ENCODE measurements at places on chromosomes 11 and 22.

- no peak for DNase-seq
These were observed 342.1 kb upstream of the SYN3 start for GRCh38 chr22:33400061-33400840.

GRCh38 chr11:20501252-20501651 lies 98.2 kb upstream of the SLC6A5 start:
- no peak for DNase-seq

DNA sequence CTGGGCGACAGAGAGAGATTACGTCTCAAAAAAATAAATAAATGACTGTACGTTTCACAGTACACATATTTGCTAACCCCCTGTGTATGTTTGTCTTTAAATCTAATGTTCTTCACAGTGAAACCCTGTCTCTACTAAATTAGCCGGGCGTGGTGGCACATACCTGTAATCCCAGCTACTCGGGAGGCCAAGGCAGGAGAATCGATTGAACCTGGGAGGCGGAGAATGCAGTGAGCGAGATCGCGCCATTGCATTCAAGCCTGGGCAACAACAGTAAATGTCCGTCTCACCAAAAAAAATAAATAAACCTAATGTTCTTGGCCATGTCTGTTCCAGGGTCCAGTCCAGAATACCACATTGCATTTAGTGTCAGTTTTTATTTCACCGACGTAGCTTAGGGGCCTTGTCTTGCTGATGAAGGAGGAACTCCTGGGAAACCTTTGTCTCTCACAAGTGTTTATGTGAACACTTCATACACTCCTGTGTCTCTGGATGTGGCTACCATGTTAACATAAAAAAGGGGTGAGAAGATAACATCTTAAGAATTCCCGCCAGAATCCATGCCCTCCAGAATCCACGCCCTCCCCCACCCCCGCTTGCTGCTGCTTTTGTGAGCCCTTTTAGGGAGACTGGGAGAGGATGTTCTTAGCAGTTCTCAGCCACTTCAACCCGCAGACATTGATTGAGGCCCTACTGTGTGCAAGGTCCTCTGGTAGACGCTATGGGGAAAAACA lies 5.0 kb upstream of the SERHL2 start:
- DNase-seq = no peak

DNA sequence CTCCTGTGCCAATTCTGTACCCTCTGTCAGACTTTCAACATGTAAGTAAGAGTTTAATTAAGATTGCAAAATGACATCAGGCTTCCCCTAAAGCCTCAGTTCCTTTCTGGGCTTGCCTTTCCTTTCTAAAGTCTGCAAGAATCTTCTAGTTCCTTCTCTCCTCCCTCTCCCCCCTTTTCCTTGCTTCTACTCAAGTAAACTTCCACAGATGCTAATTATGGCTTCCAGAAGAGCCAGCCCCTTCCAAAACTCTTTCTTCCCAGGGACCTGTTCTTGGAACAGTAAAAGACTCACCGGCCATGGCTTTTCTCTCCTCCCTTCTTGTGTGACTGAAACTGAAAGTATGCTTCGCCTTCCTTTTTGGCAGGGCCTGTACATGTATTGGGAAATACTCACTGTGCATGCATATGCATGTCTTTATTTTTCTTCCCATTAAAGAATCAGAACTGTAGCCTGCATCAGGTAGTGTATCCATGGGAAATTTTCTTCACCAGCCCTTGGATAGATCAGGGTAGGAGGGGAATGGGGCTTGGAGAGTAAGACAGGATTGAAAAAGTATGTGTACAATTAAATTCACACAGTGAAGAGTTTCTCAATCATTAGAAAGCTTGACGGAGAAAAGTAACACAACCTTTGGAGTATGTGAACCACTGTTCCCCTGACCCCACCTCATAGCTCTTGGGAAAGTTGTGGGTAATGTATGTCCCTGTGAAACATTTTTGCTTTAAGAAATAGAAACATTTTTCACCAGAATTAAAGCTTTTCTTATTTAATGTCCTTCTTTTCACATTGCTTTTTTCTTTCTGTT lies at the start of gene CASP1:
TSS of gene CASP1 (minus strand) at position 332 of the 808 bp plus-strand sequence. CDS start at position 301, 31 bp downstream.
- DNase-seq = no peak

DNA sequence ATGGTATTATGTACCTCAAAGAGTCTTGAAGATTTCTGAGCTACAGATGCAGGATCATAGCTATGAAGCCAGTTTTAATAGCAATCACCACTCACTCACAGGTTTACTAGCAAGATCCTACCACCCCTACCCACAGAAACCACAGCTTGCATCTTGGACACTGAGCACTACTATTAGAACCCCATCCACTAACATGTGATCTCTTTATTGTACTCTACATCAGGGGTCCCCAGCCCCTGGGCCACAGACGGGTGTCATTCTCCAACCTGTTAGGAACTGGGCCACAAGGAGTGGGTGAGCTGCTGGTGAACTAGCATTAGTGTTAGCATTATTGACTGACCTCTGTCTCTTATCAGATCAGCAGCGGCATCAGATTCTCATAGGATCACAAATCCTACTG lies 844.8 kb upstream of the CHORDC1 start:
- no peak for DNase-seq

- DNase-seq = no peak
These were observed 2.1 kb downstream of the OAF start for GRCh38 chr11:120212926-120213325.

DNA sequence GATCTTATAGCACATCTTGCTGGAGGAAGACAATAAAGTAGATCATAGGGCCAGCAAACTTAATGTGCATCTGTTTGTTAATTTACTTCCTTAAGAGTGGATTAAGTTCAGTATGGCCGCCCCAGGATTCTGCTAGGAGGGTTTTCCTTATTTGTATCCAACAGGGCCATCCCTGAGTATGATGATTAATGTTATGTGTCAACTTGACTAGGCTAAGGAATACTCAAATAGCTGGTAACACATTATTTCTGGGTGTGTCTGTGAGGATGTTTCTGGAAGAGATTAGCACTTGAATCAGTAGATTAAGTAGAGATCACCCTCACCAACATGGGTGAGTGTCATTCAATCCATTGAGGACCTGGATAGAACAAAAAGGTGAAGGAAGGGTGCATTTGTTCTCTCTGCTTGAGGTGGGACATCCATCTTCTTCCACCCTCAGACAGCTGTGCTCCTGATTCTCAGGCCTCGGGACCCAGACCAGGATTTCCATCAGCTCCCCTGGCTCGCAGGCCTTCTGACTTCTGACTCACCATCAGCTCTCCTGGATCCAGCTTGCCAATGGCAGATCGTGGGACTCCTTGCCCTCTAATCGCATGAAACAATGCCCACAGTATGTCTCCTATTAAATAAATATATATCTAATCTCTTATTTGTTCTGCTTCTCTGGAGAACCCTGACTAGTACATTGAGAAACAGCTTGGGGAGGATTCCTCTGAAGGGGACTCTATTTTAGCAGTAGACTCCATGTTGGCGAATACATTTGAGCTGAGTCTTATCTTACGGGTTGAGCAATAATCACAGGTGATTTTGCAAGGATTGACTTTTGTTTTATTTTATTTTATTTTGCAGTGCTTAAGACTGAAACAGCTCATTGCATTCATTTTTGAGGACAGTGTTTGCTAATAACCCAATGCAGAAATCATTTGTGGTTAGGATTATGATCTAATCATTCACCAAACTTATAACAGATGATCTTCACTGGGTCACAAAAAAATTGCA lies 9.0 kb upstream of the ZBTB44 start:
- DNase-seq = no peak

GRCh38 chr11:30329150-30329940 lies 6.4 kb downstream of the ARL14EP start:
- DNase-seq = no peak

DNA sequence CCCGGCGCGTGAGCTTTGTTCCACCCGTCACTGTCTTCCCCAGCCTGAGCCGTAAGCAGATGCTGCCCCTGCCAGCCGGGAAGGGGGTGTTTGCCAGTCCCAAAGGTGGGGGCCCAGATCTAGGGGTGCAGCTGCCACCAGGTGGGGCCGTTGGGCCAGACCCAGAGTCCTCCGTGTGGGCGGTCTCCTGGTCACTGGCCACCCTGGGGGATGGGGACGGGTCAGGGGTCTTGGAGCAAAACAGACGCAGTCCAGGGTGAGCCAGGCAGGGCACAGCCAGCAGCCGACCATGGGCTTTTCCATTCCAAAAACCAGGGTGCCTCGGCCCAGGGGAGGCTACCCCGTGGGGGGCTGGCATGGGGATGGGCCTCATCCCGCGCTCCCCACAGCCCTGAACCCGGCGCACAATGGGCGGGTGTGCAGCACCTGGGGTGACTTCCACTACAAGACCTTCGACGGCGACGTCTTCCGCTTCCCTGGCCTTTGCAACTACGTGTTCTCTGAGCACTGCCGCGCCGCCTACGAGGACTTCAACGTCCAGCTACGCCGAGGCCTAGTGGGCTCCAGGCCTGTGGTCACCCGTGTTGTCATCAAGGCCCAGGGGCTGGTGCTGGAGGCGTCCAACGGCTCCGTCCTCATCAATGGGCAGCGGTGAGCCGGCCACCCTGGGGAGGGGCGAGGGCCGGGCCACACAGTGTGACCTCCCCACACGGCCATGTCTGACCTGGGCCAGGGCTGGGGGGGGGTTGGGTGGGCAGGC lies 3.5 kb downstream of the MUC5B start:
- DNase-seq = no peak

DNA sequence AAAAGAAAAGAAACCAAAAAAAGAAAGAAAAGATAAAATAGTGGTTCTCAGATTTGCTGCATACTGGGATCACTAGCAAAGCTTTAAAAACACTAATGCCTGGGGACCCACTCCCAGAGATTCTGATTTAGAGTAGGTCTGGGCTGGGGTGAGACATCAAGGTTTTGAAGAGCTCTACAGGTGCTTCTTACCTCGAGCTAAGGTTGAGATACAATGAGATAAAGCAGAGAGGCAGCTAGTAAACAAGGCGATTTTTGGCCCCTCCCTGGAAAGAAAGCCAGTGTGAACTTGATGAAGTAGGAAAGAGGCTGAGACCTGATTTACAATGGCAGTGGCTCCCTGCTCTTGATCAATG lies 327.6 kb upstream of the CCDC90B start:
- DNase-seq = no peak

DNA sequence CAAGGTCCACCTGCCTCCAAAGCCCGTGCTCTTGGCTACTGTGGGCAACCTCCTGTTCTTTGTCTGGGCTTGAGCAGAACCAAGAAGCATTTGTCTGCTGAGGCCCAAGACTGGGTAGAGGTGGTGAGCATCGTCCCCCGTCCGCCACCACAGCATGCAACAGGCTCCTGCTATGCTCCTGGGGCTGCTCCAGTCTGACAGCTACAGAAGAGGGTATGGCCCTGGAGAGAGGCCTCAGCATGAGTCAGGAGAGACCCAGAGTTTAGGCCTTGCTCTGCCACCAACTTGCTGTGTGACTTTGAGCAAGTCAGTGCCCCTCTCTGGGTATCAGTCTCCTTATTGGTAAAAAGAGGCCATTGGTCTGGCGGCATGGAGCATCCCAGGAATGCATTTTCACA lies 91.2 kb downstream of the TP53I11 start:
- no peak for DNase-seq

- DNase-seq = no peak
These were observed 38.2 kb upstream of the PAK1 start for GRCh38 chr11:77512092-77512491.

DNA sequence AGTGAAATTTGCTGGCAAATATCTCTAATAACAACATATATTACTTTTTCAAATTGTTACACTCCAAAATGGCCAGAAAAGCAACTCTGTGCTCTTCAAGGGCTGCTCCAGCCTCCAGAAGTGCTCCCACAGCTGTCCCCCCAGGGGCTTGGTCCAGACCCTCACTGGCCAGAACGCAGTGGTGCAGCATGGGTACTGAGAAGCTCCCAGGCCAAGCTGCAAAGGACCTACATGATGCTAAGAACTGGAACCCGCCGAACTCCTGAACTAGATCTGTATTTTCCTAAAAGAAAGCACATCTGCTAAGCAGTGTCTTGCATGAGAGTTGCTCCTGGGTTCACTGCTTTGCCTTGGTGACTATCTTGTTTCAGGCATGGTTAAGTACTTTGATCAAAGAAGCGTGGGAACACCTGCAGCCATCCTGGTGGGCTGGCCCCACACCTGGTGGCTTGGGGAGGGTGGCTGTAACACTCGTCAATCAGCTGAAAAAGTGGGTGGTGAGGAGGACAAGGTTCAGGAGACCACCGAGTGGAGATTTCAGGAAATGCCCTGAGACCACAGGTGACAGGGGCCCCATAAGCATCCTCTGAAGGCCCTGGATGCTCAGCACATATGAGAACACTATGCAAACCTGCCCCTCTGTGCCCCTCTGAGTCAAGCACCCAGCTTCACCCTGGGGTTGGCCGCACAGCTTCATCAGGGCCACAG lies 72.7 kb upstream of the PITPNB start:
- no peak for DNase-seq

- no peak for DNase-seq
These were observed at the start of gene NR1H3 for GRCh38 chr11:47257517-47258316. Gene NR1H3 (plus strand): TSS chr11:47257996. CDS start chr11:47259217, 1,221 bp downstream.

- no peak for DNase-seq
These were observed 72.0 kb downstream of the SLC1A2 start for GRCh38 chr11:35347173-35347878.

DNA sequence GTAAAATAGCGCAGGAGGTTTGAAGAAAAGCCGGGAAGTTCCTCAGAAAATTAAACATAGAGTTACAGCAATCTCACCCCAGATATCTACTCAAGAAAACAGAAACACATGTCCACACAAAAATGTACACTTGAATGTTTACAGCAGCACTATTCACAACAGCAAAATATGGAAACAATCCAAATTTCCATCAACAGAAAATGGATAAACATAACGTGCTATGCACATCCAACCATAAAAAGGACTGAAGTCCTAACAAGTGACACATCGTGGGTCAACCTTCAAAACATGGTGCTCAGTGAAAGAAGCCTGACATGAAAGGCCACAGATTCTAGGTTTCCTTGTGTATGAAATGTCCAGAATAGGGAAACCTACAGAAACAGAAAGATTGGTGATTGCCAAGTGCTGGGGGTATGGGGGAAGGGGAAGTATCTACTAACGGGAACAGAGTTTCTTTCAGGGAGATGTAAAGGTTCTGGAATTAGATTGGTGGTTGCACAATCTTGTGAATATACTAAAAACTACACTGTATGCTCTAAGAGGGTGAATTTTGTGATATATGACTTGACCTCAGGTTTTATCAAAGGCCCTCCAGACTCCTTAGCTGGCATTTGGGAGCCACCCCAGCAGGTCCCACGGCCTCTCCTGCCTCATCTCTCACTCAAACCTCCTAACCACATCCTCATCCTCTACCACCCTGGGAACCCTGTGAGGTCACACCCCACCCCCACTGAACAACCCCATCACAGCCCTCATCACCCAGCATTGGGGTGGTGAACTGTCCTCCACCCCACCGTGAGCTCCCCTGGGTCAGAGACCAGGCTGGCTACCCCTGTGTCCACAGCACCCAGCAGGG lies 69.2 kb upstream of the PRR5 start:
- no peak for DNase-seq

DNA sequence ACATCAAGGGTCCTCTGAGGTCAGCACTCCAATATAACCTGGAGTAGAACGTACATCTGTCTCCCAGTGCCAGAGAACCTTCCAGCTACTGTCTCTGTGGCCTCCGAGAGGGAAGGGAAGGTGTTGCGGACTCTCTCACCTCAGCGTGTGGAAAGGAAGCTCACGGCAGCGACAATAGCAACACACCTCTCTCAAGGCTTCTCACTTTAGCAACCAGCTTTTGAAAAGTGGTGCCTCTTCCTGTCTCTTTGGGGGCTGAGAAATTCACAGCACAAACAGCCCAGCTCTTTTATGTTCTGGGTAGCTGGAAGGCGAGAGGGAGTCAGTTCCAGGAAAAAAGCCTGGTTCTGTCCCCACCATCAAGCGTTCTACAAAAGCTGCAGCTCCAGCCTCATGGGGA lies 156.9 kb upstream of the TBCEL start:
- DNase-seq = no peak
